ENCODE measurements at places on chromosomes 1 and 21. TPM values are rescaled to one million over a fixed set of nuclear protein-coding genes. Genes with fewer than 3 reads are reported as not detected.

Gene GJB5
- total RNA-seq = not detected

Gene ARHGAP30
- 0.58 TPM for total RNA-seq

Gene FAM72B
- 1.0 TPM for total RNA-seq

Gene RNU1-2
- under 0.01 TPM for total RNA-seq

Gene C1orf226
- 2.0 TPM for total RNA-seq

Gene GUCA2B
- total RNA-seq = 0.26 TPM

Gene C1orf74
- 2.6 TPM for total RNA-seq

Gene VANGL2
- 1.5 TPM for total RNA-seq

Gene SLC44A5
- 3.3 TPM for total RNA-seq

Gene SLC35E2B
- 34.6 TPM for total RNA-seq

Gene ETV3L
- total RNA-seq = not detected

Gene DYNLT5
- total RNA-seq = not detected

Gene CRYAA
- total RNA-seq = not detected

Gene DCST1
- total RNA-seq = 0.05 TPM

Gene DCDC2B
- total RNA-seq = not detected

Gene PARS2
- 6.4 TPM for total RNA-seq

Gene RIMKLA
- total RNA-seq = 1.6 TPM

Gene DCST2
- 0.70 TPM for total RNA-seq

Gene PLPP3
- 3.8 TPM for total RNA-seq

Gene FAM177B
- not detected for total RNA-seq

Gene KLHL17
- 33.4 TPM for total RNA-seq
